HS-5 (cell line): ENCODE measurements at places on chromosomes 1 and 21.

DNA sequence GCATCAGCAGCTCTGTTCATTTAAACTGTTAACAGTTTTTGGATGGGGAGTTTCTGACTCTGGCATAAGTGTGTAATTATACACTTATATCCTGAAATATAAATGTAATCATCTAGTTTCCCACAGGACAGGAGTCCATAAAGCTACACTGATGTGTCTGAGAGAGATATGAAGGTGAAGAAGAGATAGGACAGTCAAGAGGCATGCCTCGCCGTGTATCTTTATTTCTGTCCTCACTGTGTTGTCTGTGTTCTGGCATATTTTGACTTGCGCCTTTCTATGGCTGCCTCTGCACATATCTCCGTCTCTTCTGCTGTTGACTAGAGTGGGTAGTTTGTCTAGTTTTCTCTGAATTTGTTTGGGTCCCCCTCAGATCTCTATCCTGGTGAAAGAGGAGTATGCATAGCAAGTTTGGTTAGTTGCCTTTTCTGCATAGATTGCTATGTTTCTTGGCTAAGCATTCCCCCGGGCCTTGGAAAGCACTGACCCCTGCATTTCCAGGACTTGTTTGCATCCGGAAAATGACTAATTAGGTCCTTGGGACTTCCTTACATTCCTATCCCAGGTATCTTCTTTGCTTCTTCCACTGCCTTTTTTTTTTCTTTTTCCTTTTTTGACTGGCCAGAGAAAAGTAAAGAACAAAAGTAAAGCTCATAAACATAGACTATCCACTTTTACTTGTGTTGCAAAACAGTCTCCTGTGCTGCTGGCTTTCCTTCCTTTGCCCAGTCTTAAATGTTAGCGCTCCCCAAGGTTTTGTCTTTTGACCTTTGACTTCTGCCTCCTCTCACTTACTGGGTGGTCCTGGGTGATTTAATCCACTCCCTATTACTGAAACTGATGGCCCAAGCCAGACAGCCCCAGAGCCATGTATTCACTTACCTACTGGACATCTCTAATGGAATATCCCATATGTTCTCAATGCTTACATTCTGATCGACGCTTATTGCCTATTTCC, 27.6 kb upstream of the CNN3 start:
- DNase-seq = no peak

GRCh38 chr1:41919764-41920397, 1.2 kb upstream of the HIVEP3 start:
- no peak for DNase-seq

DNA sequence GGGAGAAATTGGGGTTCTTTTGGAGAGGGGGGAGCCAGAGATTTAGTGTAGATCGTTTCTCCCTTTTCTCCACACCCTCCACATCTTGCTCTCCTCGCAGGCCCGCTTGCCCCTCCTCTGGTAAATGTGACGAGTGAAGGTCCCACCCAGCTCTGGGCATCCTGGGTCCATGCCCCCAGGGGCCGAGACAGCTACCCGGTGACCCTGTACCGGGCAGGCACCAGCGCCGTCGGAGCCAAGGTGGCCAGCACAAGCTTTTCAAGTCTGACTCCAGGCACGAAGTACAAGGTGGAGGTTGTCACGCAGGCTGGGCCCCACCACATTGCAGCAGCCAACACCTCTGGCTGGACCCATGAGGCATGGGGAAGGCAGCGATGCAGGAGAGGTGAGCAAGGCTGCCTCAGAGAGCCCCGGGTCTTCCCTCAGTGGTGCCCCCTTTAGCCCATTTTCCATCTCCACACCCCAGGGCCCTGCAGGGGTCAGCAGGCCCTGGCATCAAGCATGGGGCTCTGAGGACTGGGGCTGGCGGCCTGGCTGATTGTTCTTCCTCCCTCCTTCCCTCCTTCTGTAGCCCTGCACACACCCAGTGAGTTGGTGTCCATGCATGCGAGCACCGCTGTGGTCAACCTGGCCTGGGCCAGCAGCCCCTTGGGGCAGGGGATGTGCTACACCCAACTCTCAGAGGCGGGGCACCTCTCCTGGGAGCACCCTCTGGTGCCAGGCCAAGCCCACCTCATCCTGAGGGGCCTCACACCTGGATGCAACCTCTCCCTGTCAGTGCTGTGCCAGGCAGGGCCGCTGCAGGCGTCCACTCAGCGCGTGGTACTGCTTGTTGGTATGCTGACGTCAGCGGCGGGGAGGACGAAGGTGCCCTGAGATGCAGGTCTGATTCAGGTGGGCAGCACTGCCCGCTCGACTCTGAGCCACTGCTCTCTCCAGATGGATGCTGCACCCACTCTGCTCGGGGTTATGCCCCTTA, 16.4 kb upstream of the LGR6 start:
- no peak for DNase-seq

DNA sequence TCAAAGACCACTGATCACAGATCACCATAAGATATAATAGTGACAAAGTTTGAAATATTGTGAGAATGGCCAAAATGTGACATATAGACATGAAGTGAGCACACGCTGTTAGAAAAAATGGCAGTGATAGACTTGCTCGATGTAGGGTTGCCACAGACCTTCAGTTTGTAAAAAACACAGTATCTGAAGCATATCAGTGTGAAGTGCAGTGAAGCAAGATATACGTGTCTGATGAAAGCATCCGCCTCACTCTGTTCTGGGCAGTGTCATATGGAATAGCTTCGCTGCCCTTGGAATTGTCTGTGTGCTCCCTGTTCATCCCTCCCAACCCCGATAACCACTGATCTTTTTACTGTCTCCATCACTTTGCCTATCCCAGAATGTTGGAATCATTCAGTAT, 50.7 kb downstream of the GALNT2 start:
- DNase-seq = no peak

DNA sequence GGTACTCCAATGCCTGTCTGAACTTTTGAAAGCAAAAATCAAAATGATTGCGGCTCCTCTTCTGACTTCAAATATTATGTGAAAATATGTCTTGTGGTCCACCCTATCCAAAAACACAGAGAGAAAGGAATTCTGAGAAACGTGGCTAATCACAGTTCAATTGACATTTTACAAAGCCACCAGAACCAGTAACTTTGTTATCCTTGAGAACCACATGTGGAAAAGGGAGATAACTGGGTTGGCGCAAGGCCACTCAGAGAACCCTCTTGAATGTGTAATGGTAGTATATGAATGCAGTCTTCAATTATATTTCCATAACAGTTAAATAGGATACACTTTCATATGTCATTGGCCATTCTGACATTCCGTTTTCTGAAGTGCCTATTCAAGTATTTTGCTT, 1030.0 kb upstream of the TMPRSS15 start:
- DNase-seq = no peak

GRCh38 chr1:33321178-33321577, 280 bp upstream of the A3GALT2 start:
- DNase-seq = no peak

GRCh38 chr1:75127916-75128717, 6.1 kb upstream of the LHX8 start:
- no peak for DNase-seq

DNA sequence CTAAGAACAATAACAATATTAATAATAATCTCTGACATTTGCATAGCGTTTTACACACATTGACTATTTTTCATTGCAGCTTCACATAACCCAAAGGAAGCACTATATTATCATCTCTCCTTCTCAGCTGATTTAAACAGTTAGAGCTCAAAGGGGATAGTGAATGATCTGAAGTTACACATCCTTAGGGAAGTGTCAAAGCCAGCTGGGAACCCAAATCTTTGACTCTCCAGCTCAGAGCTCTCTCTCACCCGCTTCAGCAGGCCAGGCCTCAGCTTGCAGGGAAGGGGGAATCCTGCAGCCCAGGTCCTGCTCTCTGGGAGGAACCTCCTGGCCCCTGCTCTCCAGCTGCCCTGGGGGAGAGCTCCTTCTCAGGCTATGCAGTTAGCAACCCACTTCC, 26.3 kb downstream of the PLEKHA6 start:
- no peak for DNase-seq

GRCh38 chr1:91151702-91152101, 129.9 kb upstream of the ZNF644 start:
- no peak for DNase-seq

DNA sequence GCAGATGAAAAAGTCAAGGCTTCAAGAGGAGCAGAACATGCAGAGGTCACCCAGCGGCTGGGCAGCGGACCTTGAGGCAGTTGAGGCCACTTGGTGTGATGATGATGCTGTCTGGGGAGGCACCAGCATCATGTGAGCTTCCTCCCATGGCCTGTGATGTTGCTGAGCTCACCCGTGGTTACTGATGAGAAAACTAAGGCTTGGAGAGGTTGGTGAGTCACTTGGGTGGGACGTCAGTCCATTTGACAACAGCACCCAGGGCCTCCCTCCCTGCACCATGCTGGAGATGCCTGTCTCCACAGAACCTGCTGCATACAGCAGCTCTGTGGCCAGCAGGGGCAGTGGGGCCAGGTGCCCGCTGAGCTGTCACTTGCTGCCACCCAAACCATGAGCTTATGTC, 146.8 kb downstream of the NPHP4 start:
- DNase-seq = no peak

DNA sequence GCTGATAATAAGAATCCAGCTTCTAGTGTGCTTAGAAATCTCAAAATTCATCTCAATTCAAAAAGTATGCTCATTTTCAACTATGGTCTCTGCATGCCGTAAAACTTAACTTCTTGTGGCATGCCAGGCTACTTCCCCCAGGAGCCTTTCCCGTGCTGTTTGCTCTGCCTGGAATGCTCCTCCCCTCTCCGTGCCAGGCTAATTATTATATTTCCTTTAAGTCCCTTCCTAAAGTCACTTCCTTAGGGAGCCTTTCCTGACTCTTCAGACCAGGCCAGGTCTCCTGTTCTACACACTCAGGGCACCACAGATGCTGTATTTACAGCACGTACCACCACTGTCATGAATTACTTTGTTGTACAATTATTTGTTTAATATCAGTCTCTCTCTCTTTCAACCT, 67.1 kb upstream of the PPP2R5A start:
- DNase-seq = no peak

DNA sequence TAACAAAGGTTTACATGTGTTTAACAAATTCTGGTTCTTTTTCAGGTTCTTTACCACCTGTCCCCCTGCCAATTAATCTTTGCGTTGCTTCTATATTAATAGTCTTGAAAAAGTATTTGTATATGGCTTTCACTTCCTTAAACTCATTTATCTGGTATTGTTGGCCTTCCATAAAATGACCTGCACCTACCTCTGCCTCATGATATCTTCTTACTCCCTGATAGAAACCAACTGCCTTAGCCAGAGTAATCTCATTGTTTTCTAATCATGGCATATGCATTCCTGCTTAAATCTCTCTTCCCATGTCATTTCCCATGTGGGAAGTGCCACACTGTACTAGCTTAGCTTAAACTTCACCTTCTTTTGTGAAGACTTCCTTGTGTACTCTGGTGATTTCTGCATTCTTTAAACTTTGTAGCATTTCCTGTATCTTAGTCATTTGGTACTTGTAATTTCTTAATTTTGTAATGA, 8.7 kb downstream of the SMG7 start:
- peak; percentile 32 for DNase-seq

- DNase-seq = no peak
Observed at GRCh38 chr1:180951836-180952656, 39.3 kb downstream of the KIAA1614 start.

DNA sequence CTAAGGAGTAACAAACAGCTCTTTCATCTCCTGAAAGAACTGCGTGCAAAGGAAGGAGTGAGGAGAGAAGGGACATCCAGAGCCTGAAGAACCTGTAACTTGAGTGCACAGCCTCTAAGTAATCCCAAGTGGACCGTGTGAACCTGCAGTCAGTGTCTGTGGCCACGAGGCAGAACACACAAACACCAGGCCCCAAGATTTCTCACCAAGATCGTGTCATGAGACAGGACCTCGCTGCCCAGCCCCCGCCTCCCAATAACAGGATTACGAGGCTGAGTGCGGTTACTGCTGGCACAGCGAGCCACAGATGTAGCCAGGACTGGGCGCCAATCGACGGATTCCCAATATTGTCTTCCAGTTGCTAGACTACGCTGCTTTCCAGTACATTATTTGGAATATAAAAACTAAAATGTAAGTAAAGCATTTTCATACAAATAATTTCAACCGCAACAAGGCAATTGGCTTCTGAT, 101.3 kb upstream of the SLC25A33 start:
- DNase-seq = no peak

GRCh38 chr1:70587872-70588366, 176.9 kb downstream of the CTH start:
- DNase-seq = no peak

GRCh38 chr1:245855846-245856730, 651.0 kb downstream of the SMYD3 start:
- DNase-seq = no peak
